ENCODE measurements at places on chromosomes 3 and 15. TPM values are rescaled to one million over a fixed set of nuclear protein-coding genes. Genes with fewer than 3 reads are reported as not detected.
A peak's percentile ranks its signal among the peaks of the same experiment; 100 is the strongest.

The ETFA gene
- 64.1 TPM for total RNA-seq

The B3GALNT1 gene
- total RNA-seq: 10.6 TPM

The TGM5 gene
- not detected for total RNA-seq

The MCTP2 gene
- total RNA-seq: 1.2 TPM

The SLC9C1 gene
- not detected for total RNA-seq

The NTRK3 gene
- 0.41 TPM for total RNA-seq

The ATP10A gene
- 1.1 TPM for total RNA-seq

The FLNB gene
- total RNA-seq: 782 TPM

The EPHA6 gene
- not detected for total RNA-seq

The FOXB1 gene
- total RNA-seq: not detected

The TMEM266 gene
- total RNA-seq: not detected

DNA sequence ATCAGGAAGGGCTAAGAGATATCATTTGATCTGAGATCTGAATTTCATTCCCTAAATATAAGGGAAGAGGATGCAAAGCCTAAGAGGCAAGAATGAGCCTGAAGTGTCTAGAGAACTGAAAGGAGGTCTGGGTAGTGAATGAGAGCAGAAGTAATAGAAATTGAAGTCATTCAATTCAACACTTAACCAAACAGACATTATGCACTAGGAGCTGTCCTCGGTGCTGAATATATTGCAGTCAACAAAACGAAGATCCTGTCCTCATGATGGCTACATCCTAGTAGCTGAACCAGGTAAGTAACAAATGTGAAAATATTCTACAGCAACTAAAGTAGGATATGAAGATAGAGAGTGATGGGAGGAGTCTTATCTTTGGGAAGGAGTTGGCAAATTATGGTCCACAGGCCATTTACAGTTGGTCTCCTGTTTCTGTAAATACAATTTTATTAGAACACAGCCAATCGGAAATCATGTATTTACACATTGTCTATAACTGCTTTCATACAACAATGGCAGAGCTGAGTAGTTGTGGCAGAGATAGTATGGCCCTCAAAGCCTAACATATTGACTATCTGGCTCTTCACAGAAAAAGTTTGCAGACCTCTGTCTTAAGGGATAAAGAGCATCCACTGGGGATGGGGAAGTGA lies 192.9 kb upstream of the CADPS start:
- DNase-seq: no peak

DNA sequence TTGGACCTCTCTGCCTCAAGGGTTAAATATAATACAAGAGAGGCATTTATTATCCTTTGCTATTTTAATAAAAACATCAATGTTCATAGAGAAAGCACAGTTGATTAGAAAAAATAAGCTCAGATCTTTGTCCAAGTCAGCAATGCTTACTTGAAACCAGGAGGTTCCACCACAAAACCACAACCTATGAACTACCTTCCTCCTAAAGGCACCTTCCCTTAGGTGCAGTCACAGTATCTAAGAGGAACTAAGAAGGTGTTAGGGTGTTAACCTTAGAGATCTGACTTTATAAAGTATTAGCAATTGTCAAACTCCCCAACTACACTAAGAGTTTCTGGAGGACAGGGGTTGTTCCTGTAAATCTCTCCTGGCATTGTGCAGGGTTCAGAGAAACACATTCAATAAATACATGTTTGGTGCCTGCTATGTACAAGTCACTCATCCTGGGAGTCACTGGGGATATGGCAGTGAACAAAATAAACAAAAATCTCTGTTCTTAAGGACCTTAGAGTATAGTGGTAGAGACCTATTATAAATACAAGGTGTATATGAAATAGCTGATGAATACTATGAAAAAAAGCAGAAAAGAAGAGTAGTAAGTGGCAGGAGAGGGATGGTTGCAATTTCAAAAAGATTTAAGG lies 208.6 kb downstream of the NFKBIZ start:
- DNase-seq: no peak

DNA sequence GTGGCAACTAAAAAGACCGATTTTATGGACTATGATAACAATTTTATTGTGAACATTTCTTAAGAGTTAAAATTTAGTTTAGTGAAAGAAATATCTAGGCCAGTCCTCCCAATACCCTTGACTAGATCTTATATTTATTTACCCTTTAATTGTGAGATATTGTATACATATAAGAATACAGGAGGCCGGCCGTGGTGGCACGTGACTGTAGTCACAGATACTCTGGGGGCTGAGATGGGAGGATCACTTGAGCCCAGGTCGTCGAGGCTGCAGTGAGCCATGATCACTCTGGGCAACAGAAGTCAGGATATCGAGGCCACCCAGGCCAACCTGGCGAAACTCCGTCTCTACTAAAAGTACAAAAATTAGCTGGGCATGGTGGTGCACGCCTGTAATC lies 756 bp upstream of the RMDN3 start:
- DNase-seq: no peak

GRCh38 chr15:86610038-86610437 lies 530.4 kb downstream of the AGBL1 start:
- DNase-seq: no peak

DNA sequence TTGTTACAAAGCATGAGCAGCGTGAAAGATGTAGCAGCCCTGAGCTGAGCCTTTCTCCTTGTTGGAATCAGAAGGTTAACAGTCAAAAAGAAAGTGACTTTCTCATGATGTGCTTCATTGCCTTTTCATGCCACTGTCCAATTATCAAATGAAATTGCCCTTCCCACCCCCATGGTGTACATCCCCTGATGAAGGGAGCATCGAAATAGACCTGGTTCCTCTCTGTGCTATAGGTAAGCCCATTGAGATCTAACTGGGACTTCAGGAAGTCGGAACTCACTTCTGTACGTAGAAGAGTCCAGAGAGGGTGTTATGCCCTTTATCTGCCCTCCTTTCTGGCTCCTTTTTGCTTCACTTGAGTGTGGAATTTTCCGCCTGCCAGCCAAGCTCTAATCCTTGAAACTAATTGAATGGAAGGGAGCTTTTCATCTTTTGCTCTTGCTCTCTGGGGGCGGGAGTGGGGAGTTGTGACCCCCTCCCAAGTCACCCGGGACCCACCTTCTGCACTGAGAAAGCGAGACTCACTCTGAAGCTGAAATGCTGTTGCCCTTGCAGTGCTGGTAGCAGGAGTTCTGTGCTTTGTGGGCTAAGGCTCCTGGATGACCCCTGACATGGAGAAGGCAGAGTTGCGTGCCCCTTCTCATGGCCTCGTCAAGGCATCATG lies 20.9 kb downstream of the ABHD6 start:
- no peak for DNase-seq

DNA sequence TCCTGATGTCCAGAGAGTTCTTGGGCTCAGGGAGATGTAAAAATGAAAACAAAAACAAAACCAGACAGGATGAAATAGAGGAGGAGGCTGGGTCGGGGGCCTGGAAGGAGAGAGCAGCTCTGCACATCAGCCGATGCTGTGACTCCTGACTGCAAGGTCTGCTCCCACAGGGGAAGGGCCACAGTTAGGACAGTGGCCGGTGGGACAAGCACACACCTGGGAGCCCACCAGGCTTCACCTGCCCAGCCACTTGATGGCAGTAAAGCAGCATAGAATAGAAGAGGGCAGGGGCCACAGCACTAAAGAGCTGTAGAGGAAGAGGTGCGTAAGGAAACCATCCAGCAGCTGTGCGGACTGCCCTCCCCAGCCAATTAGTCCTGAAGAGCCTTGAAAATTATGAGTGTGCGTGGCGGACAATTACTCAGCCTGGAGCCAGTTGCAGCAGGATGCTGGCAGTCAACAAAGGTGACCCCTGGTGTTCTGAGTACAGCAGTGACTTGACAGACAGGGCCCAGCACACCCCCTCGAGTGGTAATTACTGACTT lies 29.8 kb downstream of the ALS2CL start:
- DNase-seq: no peak

- no peak for DNase-seq
These were observed 597.5 kb upstream of the ROBO2 start for GRCh38 chr3:76442374-76442915.

DNA sequence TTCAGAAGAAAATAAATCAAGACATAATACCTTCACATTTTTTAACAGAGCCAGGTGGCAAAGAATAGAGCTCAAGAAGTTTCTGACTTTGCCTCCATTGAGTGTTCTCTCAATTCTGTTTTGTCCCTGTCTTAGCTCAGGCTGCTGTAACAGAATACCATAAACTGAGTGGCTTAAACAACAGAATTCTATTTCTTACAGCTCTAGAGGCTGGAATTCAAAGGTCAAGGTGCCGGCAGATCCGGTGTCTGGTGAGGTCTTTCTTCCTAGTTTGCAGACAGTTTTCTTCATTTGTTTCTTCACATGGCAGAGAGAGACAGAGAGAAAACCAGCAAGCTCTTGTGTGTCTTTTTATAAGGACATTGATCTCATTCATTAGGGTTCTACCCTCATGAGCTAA lies 25.6 kb downstream of the IQCH start:
- no peak for DNase-seq

GRCh38 chr15:52069559-52069958 lies 43.0 kb downstream of the BCL2L10 start:
- no peak for DNase-seq

GRCh38 chr3:23952646-23953045 lies 7.6 kb downstream of the NR1D2 start:
- no peak for DNase-seq

- no peak for DNase-seq
These were observed 477.6 kb downstream of the RAP2B start for GRCh38 chr3:153639631-153640030.

GRCh38 chr3:94961423-94962100 lies 898.7 kb downstream of the NSUN3 start:
- no peak for DNase-seq

GRCh38 chr15:79329171-79329611 lies 18.3 kb downstream of the TMED3 start:
- peak; percentile 37 for DNase-seq

- DNase-seq: no peak
These were observed 61.6 kb downstream of the WWTR1 start for GRCh38 chr3:149596134-149596770.

DNA sequence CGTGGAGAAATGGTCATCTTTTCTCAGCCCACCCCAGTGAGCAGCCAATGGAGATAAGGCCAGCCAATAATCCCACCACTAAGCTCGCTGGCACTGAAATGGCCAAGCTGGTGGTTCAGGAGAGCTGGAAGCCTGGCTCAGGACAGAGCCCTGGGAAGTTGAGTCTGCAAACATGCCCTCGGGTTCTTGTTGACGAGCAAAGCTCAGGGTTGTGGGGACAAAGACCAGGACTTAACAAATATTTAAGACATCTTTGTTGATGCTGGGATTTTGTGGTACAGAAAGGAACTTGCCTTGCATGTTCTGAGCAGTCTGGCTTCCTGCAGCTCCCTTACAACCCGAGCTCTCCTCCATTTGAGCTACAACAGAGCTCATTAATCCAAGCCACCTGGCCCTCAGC lies 4.4 kb downstream of the FAH start:
- DNase-seq: no peak

DNA sequence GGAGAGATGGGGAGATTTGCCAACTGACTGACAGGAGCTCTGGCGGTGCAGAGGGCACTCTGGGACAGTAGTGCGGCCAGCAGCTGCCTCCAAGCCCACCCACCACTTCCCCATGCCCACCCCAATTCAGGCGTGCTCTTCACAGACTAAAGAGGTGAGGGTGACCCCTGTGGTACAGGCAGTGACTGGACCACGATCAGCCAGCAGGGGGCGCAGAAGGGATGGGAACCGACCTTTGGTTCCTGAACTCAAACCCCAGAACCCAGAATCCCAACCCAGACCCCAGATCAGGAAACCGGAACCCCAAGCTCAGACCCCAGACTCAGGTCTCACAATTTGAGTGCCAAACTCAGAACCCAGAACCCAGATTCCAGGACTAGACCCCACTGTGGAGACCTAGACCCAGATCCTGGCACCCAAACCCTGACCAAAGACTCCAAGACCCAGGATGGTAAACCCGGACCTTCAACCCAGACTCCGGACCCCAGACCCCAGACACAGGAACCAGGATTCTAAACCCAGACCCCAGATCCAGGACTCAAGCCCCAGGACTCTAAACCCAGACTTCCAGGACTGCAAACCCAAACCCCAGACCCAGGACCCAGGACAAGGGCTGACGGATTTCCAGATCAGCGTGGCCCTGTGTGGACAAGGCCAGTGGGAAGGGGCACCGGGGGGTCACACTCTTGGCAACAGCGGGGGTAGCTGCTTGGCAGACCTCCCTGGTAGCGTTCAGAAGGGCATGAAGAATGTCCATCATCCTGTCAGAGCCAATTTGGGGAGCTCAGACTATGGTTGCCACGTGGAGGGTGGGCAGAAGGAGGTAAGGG lies 3.7 kb upstream of the MYL3 start:
- DNase-seq: no peak

GRCh38 chr3:107209302-107209990 lies 167.8 kb upstream of the CCDC54 start:
- no peak for DNase-seq

GRCh38 chr3:142057331-142057725 lies 92.0 kb downstream of the TFDP2 start:
- DNase-seq: no peak

- DNase-seq: no peak
These were observed 261.2 kb downstream of the LPP start for GRCh38 chr3:188415196-188415595.

- peak; percentile 91 for DNase-seq
These were observed 160.2 kb upstream of the TBL1XR1 start for GRCh38 chr3:177357352-177358090.

DNA sequence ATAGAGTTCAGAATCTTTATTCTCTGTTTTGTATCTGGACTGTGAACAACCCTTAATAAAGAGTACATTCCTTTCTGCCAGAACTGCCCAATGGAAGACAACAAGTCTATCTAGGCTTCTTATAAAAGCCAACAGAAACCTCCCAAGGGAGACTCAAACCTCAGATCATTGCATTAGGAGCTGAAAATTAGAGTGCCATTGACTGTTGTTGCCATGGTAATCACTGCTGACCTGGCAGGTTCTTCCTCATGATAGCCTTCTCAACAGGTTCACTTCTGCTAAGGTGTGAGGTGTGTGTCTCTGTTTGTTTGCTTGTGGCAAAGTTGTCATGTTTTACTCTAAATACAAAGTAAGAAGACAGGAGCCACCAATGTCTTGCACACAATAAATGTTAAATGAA lies 79.2 kb downstream of the TMEM108 start:
- DNase-seq: no peak

GRCh38 chr15:89057506-89058133 lies 30.6 kb upstream of the ABHD2 start:
- no peak for DNase-seq

DNA sequence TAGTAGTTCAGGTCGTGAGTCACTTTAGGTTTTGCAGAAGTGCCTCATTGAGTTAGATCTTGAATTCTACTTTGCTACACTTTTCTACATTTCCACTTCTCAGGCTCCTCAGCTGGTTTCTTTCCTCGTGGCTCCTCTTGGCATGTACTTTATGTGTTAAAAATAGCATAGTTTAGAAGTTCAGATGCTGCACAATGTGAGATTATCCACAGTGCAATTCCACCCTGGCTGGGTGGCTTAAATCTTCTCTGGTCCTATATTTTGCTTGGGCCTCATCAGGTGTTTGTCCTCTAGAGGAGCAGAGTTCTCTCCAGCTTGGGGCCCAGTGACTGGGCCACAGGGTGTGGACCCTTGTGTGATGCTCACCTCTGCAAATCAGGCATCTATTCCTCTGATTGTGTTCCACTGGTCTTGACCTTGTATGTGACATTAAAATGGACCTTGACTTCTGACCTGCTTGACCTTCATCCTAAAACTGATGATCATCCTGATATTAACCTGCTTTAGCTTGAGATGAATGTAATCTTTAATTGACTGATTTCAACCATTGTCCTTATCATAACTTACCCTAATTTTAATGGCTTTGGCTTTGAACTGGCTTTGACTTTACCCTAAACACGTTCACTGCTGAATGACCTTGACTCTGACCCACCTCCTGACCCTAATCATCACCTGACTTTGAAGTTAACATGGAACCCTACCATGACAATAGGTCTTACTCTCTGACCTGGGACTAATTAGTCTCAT lies 63.9 kb upstream of the ACAD9 start:
- no peak for DNase-seq

All from glomerular endothelial cell (primary cell).